NCI-H1417 (cell line): ENCODE measurements at places on chromosomes 5 and 9.
A peak's percentile ranks its signal among the peaks of the same experiment; 100 is the strongest.

- peak; percentile 24 for DNase-seq
Measured at GRCh38 chr5:93622240-93622885, 39.3 kb downstream of the NR2F1 start.

DNA sequence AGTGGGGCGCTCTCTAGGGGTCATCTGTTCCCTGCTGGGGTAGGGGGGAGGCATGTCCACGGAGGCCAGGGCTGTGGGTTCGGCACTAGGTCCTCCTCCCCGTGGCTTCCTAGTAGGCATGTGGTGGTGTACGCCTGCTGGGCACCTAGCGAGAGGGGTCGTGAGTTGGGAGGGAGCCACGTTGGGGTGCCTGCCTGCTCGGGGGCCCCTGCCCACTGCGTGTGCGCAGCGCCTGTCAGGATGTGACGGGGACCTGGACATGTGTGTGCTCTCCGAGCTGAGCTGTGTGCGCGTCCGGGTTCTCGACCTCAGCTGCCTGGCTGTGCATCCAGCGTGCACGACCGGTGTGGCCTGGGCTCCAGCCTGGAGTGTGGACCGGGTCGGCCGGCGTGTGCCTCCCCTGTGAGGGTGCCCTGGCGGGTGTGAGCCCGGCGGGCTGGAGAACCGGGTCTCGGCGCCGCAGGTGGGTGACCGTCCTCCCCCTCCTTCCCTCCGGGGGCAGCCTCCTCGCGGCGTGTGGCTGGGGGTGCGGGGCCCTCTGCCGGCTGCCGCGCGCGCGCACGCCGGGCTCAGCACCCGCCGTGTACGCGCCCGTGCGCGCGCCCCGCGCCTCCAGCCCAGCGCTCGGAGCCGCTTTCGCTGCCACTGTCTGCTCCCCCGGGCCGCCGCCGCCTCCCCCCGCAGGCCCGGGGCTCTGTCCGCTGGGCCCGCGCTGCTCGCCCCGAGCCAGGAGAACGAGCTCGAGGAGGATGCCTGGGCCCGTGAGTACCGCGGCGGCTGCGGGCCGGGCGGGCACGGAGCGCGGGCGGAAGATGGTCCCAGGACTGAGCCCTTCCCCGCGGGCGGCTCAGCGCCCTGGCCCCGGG lies at the start of gene PRR7:
PRR7 (plus strand) TSS at position 615 of the 866 bp plus-strand sequence. CDS start 8,254 bp downstream, outside the sequence.
- DNase-seq, result peak; percentile 81

- no peak for DNase-seq
Measured at GRCh38 chr9:116003397-116003796, 150.2 kb upstream of the PAPPA start.

DNA sequence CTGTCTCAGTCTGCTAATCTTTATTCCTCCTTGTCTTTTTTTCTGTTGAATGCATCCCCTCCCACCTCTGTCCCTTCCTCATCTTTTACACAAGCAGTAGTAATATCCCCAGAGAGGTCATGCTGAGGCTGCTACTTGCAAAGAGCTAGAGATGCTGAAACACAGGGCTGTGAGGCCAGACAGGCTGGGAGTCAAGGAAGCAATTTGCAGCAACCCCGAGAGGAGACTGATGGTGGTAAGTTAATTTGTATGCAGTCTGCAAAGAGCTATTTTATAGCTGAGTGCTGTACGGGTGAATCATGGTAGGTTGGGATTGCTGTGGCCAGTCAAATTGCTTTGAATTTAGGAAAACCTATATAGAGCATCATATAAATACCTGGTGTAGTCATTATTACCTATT lies 90.2 kb upstream of the SLC24A2 start:
- DNase-seq, result no peak

DNA sequence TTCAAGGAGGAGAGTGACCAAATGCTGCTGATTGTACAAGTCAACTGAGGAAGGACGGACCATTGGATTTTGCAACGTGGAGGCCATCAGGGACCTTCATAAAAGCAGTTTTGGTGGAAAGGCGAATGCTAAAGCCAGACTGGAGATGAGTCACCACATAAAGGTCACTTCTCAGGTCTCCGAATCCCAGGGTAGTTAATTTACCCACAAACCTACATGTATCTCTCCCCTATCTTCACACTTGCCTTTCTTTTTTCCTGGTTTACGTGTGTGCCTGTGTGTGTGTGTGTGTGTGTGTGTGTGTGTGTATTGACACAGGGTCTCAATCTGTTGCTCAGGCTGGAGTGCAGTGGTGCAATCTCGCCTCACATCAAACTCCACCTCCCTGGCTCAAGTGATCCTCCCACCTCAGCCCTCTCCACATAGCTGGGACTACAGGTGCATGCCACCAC lies 4.6 kb upstream of the CTNNA1 start:
- DNase-seq, result no peak

- no peak for DNase-seq
Measured at GRCh38 chr5:172730981-172731679, 39.9 kb downstream of the DUSP1 start.

- DNase-seq, result no peak
Measured at GRCh38 chr5:73822989-73823339, 197.0 kb downstream of the ARHGEF28 start.

GRCh38 chr9:99819123-99819855 lies 2.4 kb upstream of the NR4A3 start:
- DNase-seq, result peak; percentile 55

- DNase-seq, result no peak
Measured at GRCh38 chr9:12972608-12973589, 198.1 kb downstream of the LURAP1L start.

GRCh38 chr9:89887286-89887685 lies 282.5 kb downstream of the GADD45G start:
- no peak for DNase-seq

DNA sequence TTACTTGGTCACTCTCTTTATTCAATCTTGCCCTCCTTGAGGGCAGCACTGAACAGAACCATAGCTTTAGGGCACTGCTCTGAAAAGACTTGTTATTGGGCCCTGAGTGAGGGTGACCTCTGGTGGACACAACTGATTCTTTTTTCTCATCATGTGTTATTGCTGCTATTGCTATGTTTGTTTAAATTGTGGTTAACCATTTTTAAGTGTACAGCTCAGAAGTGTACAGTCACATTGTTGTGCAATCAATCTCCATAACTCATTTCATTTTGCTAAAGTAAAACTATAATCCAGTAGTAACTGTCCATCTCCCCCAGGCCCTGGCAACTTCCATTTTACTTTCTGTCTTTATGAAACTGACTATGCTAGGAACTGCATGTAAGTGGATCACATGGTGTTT lies 351.1 kb upstream of the RIOK2 start:
- peak; percentile 18 for DNase-seq

DNA sequence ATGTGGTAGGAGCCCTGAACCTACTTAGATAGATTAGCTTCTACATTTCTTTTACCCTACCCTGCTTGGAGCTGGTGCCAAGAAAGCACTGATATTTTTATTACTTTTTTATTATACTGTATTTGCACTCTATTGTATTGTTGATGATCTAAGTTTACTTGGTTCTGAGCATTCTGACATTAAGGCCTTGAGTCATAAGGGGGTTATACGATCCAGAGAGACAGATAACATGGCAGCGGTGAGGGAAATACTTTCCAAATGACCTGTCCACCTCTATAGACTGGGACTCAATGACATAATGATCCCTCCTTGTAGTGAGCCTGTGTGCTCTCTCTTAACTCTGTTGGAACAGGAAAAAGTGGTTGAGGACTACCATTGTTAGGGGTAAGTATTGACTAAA lies 176.3 kb downstream of the MAN2A1 start:
- DNase-seq, result no peak

- DNase-seq, result no peak
Measured at GRCh38 chr5:81058121-81058520, 98.0 kb downstream of the RASGRF2 start.

- no peak for DNase-seq
Measured at GRCh38 chr9:114930056-114930812, at the start of gene TNFSF8. Gene TNFSF8, minus strand, starts transcription at chr9:114930591. Its CDS starts 288 bp downstream, at chr9:114930303.

DNA sequence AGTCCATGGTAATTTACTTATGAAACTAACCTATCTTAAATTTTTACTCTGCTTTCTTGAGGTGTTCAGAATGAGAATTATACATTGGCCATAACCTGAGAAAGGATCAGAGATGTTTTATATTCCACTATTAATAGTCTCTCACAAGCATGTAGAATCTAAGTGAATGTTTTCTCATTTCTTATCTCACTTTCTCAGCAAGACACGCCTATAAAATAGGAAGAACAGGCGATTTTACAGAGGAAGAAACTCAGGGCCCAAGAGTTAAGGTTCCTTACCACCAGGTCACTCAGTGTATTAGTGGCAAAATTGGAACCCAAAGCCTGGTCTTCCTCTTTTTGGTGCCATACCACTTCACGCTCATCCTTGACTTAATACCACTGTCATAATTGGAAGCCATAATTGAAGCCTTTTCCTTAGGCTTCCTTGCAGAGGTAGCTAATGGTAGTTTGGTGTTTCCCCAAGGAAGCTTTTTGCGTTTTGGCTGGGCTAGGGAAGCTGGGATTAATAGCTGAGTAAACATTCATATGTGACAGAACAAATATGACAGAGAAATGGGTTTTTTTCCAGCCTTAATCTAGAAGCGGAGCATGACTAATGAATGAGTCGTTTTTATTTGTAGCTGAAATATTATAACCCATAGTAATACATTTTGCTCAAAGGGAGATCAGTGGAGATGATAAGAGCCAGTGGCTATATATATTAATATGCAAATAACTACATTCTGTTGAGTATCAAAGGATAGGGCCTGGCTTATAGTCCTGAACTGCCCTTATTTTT lies 16.9 kb downstream of the HMGXB3 start:
- no peak for DNase-seq
